ENCODE measurements at places on chromosomes 7 and 10.

- peak; percentile 20 for DNase-seq
Measured at GRCh38 chr7:26705567-26705966, 158.8 kb downstream of the SKAP2 start.

DNA sequence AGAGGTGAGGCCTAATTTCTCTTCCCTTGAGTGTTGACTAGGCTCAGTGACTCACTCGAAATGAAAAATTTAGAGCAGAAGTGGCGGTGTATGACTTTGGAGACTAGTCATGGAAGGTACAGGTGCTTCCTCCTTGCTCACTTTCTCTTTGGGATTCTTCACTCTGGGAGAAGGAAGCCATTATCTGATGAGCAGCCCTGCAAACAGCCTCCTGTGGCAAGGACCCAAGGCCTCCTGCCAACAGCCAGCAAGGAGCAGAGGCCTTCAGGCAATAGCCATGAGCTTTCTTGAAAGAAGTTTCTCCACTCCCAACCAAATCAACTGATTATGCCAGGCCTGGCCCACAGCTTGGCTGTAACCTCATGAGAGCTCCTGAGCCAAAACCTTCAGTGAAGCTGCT is 369.6 kb upstream of the VWC2 start:
- no peak for DNase-seq

DNA sequence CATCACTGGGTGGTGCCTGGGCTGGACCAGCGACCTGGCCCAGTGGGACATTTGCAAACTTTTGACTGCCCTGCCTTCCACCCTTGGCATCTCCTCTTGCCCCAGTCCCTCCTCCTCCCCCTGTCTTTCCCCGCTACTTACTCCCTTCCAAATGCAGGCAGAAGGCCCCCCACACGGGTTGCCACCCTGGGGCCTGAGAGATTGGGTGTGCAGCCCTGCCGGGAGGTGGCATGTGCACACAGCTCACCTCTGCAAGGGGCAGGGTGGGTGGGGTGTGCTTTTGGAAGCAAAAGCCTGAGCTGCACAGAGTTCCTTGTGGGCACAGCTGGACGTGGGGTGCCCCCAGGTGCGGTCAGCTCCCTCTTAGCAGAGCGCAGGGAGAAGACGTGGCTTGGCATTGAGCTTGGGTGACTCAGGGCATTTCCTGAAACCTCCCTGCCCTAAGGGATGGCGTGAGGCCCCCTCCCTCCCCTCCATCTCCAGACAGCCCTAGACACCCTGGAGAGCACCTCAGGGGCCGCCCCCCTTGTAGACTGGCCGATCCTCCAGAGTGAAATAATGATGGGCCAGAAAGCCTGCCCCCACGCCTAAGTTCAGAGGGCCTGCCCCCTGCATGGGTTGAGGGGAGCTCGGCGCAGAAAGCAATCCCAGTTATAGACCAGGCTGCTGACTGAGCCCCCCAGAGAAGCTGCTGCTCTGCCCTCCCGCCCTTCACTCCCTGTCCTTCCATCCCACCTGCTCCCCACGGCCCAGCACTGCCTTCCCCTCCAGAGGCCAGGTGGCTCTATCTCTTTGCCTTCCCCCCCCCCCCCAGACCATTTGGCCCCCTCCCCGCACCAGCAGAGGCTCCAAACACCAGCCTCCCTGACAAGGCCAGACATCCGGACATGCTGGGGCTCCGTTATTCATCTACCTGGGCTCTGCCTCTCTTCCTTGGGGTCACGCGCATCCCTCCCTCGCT is 2.3 kb upstream of the SHH start:
- DNase-seq = no peak

DNA sequence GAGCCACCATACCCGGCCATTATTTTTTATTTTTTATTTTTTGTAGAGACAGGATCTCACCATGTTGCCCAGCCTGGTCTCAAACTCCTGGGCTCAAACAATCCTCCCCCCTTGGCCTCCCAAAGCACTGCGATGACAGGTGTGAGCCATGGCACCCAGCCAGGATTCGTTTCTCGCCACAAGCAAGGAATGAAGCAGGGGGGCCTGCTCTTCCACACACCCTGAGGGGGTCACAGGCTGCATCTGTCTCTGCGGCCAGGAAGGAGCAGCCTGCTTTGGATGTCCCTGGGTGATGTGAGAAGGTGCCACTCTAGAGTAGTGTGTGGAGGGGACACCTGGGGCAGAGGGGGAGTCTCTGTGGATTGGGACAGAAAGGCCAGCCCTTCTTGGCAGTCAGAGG is 61.3 kb upstream of the TNRC18 start:
- DNase-seq = no peak

- DNase-seq = peak; percentile 46
Measured at GRCh38 chr10:103598654-103599115, 105.2 kb downstream of the NEURL1 start.

DNA sequence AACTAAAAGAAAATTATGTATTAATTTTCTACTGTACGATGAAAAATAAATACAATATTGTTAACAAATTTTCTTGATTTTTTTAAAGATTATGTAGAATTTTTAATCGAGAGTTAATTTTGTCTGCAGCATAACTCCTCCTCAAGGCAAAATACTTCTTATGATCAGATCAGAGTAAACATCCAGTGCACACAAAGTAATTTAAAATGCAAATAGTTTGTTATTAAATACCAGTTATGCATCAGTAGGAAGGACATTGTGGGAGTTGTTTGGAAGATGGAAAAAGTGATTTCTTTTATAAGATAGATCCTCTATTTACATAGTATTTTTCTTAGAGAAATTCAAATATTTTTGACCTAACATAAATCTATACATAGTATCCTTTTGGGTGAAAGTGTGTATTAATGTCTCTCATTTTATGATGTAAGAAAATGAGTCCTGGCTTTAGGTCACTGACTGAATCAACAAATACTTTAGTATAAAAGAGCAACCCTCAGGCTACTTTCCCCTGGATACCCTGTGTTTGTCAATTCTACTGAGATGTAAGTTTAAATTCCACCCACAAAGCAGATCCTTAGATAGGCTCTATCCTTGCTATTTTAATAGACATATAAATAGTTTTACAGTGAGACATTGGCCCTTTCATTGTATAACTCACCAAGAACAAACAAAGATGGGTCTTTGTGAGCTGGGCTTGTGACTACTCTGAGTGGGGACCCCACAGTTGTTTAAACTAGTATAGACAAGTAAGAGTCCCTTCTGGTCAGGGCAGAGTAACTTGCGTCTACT is 1133.7 kb downstream of the GATA3 start:
- no peak for DNase-seq

GRCh38 chr7:139823959-139824521 is 5.0 kb upstream of the TBXAS1 start:
- DNase-seq = no peak

DNA sequence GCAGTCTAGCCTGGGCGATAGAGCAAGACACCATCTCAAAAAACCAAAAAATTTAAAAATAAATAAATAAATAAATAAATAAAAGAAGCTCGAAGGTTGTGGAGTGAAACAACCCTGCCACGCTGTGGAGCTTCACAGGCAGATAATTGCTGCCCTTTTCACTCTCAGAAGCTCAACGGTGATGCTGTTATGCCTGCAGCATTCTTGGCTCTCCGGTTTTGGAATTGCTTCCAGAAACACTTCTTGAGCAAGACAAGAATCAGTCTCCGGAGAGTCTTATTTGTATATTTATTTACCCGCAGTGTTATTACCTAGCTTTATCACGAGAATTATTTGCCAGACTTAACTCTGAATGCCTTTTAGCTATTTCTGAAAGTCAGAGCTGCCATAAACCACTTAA is 40.5 kb upstream of the UBE2H start:
- no peak for DNase-seq

GRCh38 chr7:2019711-2020511 is 212.8 kb downstream of the MAD1L1 start:
- DNase-seq = no peak

GRCh38 chr7:11448323-11448722 is 383.7 kb downstream of the THSD7A start:
- no peak for DNase-seq

DNA sequence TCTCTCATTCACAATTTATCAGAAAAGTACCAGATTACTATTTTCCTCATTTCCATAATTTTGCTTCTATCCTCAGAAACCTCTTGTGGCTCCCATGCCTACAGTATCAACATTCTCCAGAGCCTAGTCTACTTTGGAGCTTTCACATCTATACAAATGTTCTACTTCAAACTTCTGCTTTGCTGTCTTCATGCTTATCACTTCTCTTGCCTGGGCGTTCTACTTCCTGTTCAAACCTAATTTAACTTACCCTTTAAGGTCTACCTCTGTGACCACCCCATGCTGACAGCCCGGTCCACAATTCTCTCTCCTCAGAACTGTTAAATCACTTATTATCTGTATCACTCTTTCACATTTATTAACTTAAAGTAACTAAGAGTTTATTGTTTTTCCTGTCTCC is 6.1 kb upstream of the PTPN12 start:
- no peak for DNase-seq

Measured in COR-L47 (cell line).